ENCODE measurements at places on chromosomes 13 and 19.
A peak's percentile ranks its signal among the peaks of the same experiment; 100 is the strongest.

- DNase-seq = no peak
These were observed 220.1 kb upstream of the SERP2 start for GRCh38 chr13:44153496-44153895.

GRCh38 chr19:50952910-50953309, at the start of gene KLK5:
TSS of gene KLK5 (minus strand) at chr19:50953038. CDS start at chr19:50952657, 381 bp downstream.
- no peak for DNase-seq

DNA sequence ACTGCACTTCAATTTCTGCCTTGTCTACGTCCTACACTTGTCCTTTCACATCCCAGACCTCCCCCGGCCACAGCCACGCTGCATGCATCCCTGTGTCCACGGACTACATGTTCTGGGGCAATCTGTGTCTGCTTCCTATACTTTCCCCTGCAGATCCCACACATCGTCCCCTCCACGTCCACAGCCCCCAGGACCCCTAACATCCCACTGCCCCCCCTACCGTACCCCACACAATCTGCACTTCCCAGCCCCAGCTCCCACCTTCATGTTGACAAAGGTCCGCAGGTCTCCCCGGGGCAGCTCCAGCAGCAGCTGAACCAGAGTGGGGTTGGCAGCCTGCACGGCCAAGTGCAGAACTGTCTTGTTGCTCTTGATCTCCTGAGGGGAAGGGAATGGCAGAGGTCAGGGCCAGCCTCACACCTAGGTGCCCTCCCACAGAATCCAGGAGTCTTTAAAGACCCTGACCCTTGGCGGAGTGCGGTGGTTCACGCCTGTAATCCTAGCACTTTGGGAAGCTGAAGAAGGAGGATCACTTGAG, 10.2 kb downstream of the NFKBID start:
- no peak for DNase-seq

DNA sequence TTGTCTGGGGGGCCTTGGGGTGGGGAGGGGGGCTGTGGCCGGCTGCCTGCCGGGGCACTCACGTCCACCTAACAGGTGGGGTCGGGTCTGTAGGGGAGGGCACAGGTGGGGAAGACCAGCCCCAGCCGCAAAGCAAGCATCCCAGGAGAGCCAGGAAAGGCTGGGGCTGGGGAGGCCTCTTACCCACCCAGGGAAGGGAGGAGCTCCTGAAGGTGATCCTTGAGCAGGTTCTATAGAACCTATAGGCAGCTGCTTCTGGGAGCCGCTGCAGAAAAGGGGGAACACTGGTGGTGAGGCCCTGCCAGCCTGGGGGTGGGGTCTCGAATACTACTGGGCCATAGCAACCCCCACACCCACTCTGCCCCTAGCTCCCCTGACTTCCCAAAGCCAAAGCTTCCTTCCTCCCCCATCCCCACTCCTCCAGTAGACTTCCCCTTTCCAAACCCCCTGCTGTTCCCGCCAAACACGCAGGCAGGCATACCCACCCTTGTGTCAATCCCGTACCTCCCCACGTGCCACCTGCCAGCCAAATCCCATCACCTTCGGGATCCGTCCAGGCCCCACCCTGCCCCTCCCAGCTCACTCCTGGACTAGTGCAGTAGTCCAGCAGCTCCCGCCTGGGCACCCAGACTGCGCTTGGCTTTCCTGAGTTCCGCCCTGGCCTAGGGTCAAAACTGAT, 5.6 kb downstream of the KLF16 start:
- DNase-seq = no peak

- DNase-seq = peak; percentile 41
These were observed 19.6 kb upstream of the B3GNT3 start for GRCh38 chr19:17775245-17775927.

- DNase-seq = no peak
These were observed 703.6 kb downstream of the SLITRK6 start for GRCh38 chr13:85095418-85096272.

DNA sequence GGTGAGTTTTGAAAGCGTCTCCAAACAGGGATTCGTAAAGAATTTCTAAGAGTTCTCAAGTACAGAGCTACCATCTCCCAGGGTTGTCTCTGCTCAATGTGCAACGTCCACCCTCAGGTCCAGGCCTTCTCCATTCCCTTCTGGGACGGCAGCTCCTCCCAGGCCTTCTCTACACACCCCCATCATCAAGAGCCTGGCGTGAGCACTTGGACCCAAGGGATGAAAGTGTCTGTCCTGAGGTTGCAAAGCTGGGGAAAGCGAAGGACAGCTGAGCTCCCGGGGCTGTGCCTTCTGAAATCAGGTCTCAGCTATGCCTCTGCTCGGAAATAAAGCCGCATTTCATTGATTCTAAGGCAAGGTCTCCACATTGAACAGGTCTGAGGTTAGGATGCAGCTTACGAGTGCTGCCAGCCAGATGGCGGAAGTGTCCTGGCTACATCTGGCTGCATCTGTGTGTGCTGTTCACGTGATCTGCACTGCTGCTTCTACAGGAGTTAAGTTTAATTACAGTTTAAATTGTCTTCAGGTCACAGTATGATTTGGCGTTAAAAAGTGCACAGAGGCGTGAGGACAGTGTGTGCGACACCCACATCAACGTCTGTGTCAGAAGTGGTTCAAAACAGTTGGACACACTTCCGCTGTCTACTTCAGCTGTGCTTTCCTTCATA, 27.0 kb upstream of the MIER2 start:
- DNase-seq = no peak

- DNase-seq = no peak
These were observed 13.7 kb downstream of the ZNF441 start for GRCh38 chr19:11780431-11781020.
